ENCODE measurements at places on chromosomes 1 and 21.

- no peak for DNase-seq
Observed at GRCh38 chr21:27257908-27258556, 291.1 kb upstream of the ADAMTS5 start.

DNA sequence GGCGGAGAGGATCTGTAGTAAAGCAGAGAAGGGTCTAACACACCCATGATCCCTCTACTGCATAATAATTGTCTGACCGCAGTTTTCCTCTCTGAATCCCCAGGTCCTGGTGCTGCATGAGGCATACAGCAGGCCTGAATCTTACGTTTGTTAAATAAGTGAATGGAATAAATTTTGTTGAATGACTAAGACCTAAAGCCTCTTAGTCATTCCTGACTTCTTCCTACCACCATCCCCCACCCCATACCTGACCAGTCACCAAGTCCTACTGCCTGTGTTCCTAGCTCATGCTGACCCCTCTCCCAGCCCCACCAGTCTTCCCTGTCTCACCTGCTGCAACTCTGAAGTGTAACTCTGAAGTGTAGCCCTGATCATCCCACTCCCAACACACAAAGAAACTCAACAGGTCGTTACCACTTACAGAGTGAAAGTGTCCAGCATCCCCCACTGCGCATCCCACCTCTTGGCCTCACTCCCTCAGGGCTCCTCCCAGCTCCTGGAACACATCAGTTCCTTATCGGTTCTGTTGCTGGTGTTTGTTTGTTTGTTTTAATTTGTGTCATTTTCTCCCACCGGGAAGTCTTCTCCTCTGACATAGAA, 9.7 kb downstream of the GJA5 start:
- no peak for DNase-seq

DNA sequence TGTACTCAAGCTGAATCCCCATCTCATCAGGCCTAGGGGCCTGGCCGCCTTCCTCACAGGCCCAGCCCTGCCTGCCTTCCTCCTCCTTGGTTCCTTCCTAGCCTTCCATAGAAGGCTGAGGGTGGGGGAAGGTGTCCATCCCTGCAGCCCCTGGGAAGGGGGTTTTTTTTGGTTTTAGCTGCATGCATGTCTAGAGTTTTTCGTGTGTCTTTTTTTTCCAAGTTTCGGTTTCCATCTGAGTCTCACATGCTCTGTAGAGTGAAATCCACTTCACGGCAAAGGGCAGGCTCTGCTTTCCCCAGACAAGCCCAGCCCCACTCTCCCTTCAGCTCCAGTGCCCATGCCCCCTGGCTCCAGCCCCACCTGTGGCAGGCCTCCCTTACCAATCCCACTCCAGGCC, 32.1 kb downstream of the GRHL3 start:
- DNase-seq, result no peak

DNA sequence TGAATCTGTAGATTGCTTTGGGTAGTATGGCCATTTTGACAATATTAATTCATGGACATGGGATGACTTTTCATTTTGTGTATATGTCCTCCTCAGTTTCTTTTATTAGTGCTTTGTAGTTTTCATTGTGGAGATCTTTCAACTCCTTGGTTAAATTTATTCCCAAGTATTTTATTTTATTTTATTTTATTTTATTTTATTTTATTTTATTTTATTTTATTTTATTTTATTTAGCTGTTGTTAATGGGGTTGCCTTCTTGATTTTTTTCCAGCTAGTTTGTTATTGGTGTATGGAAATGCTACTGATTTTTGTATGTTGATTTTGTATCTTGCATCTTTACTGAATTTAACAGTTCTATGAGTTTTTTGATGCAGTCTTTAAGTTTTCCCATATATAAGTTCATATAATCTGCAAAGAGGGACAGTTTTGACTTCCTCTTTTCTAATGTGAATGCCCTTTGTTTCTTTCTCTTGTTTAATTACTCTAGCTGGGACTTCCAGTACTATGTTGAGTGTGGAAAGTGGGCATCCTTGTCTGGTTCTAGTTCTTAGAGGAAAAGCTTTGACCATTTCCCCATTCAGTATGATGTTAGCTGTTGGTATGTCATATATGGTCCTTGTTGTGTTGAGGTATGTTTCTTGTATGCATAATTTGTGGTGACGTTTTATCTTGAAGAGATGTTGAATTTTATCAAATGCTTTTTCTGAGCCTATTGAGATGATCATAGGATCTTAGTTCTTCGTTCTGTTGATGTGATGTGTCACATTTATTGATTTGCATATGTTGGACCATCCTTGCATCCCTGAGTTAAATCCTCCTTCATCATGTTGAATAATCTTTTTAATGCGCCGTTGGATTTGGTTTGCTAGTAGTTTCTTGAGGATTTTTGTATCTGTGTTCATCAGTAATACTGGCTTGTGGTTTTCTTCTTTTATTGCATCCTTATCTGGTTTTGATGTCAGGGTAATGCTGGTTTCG, 14.3 kb downstream of the CEPT1 start:
- DNase-seq, result no peak

- DNase-seq, result peak; percentile 71
Observed at GRCh38 chr1:58545591-58546519, 671 bp downstream of the OMA1 start.

- DNase-seq, result no peak
Observed at GRCh38 chr21:46226920-46227599, 1.5 kb downstream of the LSS start.

GRCh38 chr1:1510912-1511532, 940 bp upstream of the ATAD3A start:
- no peak for DNase-seq

- no peak for DNase-seq
Observed at GRCh38 chr1:169031566-169032224, 74.8 kb upstream of the ATP1B1 start.

- DNase-seq, result no peak
Observed at GRCh38 chr21:32172106-32172505, 106.7 kb downstream of the MIS18A start.

All from T-helper 22 cell (primary cell).